ENCODE measurements at places on chromosomes 5 and 9.

- no peak for DNase-seq
Observed at GRCh38 chr5:108763222-108763916, 15.7 kb downstream of the FER start.

- no peak for DNase-seq
Observed at GRCh38 chr9:119861842-119862241, 492.6 kb upstream of the BRINP1 start.

DNA sequence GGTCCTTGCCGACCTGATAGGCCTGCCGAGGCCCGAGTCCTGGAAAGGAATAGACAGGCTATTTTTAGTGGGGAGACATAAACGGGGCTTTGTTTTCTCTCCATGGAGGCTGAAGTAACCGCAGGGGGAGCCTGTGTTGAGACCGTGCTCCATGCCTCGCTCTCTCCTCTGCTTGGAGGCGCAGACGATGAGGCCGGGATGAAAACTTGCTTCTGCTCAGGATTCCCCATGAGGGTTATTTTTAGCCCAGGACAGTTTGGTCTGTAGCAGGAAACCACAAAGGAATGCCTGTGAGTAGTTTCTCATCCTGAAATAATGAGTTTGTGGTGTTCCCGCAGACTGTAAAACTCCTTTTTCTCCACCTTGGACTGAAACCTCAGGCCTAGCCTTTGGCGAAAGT, 81.9 kb upstream of the RARS1 start:
- peak; percentile 76 for DNase-seq

DNA sequence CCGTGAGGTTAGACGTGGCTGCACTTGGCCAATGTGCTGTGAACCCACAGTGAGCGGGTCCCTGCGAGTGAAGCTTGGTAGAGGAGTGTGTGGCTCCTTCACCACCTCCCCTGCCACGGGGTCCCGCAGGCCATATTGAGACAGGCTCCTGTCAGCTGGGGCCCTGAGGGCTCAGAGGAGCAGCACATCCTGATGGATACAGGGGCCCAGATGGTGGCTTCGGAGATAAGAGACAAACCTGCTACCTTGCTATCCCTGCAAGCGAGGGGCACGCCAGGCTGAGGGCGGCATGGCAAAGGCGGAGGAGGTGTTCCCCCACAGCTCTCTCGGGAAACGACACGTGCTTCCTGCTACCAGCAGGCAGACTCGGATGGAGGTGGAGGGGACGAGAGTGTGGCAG, 33.1 kb downstream of the SLC6A3 start:
- no peak for DNase-seq

DNA sequence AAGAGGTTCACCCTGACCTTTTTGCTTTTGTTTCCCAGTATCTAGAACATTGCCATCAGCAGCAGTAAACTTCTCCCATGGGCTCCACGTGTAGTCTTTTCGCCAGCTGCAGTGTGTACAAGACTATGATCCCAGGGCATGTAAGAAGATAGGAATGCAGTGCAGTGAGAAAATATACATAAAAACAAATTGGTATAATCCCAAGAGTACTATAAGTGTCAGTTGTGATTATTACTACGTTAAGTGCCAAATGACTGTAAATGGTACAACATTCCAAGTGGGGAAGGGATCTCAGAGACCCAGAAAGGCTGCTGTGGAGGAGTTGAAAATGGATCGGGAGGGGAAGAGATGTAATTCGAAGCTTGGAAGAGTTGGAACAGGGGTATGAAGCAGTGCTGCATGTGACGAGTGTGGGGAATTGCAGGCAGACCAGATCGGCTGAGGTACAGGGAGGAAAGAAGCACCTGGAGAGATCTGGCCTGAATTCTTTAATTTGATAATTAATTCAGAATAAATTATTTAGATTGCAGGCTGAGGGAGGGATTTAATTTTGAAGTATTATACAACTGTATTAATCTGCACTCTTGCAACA, 95.1 kb downstream of the FBXL7 start:
- DNase-seq = no peak

- no peak for DNase-seq
Observed at GRCh38 chr9:126682928-126683697, 69.4 kb downstream of the LMX1B start.

DNA sequence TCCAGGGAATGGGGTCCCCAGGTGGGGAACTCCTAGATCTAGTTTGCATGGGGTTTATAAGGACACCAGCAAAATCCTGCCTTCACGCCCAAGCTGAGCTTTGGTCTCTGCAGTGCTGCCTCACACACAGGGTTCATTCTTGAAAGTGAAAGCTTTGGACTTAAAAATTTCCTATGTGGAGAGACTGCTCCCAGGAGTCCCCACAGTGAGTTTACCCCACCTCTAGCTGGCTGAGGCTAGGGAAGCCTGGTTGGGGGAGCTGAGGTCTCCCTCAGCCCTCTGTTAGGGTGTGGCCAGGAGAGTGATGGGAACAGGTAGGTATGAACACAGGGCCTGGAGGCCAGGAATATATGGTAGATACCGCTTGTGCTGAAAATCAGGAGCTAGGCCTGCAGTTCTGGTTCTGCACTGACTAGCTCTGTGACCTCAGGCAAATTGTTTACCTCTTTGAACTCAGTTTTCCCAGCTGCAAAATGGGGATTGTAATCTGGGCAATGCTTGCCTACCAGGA, 41.5 kb upstream of the LARP1 start:
- no peak for DNase-seq

DNA sequence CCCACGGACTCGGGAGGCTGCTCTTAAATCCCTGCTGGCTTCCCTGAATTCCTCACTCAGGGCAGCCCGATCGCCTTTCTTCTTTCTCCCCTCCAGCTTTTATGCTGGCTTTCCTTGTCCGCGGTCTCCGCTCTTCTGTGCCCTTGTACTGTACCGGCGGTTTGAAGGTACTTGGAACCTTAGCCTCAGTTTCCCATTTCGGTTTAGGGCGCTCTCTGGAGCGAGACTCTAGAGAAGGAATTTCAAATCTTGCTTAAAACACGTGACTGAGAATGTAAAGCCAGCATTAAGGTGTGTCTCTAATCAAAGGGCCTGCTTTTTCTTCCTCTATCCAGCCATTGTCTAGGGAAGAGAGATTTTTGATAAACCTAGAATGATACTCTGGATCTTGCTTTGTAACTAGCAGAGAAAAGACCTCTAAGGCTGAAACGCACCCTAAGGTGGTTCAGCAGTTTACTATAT, 650 bp downstream of the GPR107 start:
- no peak for DNase-seq

GRCh38 chr9:132854832-132855231, 23.3 kb downstream of the AK8 start:
- DNase-seq = no peak

GRCh38 chr9:137789295-137789895, 88.2 kb upstream of the CACNA1B start:
- DNase-seq = no peak

DNA sequence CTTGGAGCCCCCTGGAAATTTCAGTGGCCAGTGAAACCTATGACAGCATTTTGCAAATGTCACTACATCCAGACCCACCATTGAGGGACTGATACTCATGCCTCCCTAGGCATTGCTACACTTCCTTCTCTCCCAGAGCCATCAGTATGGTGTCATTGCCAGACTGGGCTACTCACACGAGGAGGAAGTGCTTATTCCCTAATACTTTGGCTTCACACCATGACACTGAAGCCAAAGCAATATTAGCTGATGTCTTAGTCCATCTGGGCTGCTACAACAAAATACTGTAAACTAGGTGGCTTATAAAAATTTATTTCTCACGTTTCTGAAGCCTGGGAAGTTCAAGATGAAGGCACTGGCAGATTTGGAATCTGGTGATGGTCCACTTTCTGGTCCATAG, 22.6 kb downstream of the TRPM3 start:
- no peak for DNase-seq

GRCh38 chr5:9284781-9285307, 261.0 kb downstream of the SEMA5A start:
- no peak for DNase-seq
